ENCODE measurements at places on chromosomes 4 and X.

DNA sequence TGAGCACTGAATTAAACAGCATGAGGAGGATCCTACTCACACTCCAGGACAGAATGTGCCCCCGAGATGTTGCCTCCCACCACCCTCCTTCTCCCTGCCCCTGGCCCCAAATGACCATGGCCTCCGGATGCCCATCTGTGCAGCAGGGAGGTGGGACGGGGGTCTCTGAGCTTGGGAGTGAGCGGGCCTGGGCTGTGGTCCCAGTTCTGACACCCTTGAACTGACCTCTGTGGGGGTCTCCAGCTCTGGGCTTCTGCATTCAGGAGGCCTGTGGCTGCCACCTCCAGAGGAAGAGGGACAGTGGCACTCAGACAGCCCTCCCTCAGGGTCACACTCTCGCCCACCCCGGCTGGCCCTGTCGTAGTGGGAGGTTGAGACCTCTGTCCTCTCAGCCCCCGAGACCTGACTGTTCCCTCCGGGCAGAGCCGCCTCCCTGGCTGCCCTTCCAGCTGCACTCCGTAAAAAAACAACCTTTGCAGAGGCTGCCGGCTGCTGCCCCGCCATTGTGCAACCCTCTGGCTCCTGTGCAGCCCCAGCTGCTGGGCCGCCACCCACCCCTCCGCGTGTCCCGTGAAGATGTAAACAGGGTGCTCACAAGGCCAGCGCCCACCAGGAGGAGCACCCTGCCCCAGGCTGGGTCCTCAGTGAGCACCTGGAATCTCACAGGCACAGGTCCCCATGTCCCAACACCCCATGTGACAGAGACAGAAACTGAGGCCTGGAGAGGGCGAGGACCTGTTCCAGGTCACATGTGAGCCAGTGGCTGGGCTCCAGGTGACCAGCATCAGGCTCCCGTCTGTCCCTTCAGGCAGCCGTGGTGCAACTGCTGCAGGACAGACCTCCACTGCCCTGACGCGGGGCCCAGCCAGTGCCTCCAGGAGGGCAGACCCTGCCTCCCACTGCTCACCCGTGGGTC, 39.6 kb downstream of the HTRA3 start:
- DNase-seq, result no peak

DNA sequence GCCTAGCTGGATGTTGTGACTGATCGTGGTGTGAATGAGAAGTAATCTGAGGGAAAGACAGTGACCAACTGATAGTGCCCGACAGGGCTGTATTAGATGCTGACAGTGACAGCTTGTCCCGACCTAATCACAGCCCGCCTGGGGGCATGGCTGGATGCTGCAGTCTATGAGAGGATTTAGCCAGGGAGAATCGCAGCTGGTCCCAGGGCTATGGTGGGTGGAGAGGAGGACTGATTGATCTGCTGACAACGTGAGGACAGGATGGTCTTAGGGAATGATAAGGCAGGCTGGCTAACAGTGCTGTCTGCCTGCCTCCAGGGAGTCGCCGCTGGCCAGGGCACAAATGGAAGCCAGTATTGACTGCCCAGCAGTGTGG, 621 bp upstream of the SUV39H1 start:
- no peak for DNase-seq

DNA sequence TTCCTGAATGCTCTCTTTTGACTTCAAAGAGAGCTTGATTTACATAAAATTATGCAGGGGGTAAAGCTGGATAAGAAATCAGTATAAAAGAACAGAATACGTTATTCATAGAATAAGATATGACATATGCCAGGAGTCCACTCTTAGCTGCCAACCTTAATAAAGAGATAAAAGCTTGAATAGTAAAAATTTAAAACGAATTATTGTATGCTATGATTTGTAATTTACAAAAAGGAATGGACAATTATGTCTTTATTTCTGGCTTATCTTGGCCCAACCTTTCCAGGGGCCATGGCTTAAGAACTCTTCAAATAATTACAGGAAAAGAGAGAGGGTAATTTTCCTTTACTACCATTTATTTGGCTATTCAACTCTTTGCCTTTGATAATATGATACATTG, 192.2 kb upstream of the ITM2A start:
- DNase-seq, result no peak

- DNase-seq, result peak; percentile 55
These were observed 265.3 kb downstream of the ZNF674 start for GRCh38 chrX:46279925-46280313.

- no peak for DNase-seq
These were observed 41.1 kb downstream of the REELD1 start for GRCh38 chr4:146255463-146255862.

GRCh38 chr4:12122316-12122715, 693.6 kb upstream of the HS3ST1 start:
- no peak for DNase-seq

GRCh38 chrX:70079870-70080269, 17.6 kb downstream of the OTUD6A start:
- DNase-seq, result no peak

GRCh38 chr4:154472858-154473257, 18.7 kb downstream of the DCHS2 start:
- no peak for DNase-seq
